ENCODE measurements at places on chromosomes 7 and 10.
A peak's percentile ranks its signal among the peaks of the same experiment; 100 is the strongest.

DNA sequence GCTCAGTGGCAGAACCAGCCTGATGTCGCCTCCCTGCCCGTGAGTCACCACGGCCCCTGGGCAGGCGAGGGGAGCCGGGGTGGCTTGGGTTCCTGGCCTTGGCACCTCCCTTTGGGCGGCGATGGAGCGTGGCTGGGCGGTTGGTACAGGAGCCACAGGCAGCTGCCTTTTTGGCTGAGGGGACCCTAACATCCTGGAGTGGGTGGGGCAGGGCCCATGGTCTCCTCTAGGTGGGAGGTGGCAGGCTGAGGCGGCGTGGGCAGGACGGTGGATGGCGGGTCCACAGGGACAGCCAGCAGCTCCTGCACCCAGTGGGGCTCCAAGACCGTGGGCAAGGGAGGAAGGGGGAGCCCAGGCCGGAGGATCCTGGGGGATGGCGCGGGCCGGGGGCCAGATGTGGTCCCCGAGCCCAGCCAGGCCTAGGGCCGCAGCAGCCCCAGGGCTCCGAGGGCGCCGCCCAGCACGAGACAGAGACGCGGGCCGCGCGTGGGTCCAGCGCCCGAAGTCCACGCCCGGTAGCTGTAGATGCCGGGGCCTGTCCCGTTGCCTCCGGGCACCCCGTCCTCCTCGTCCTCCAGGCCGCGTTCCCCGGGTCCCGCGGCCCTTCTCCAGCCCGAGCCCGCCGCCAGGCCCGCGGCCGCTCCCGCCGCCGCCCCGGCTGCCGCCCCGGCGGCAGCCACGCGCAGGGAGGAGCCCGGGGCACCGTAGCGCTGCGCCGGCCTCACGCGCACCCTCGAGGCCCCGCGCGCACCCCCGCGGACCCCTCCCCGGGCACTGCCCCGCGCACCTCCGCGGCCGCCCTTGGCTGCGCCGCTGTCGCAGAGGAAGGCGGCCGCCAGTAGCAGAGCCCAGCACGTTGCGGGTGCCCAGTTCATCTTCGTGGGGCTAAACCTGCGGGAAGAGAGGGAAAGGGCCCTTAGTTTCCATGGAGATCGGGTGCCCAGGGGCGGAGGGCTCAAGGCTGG lies 1.3 kb downstream of the SPRN start:
- no peak for DNase-seq

DNA sequence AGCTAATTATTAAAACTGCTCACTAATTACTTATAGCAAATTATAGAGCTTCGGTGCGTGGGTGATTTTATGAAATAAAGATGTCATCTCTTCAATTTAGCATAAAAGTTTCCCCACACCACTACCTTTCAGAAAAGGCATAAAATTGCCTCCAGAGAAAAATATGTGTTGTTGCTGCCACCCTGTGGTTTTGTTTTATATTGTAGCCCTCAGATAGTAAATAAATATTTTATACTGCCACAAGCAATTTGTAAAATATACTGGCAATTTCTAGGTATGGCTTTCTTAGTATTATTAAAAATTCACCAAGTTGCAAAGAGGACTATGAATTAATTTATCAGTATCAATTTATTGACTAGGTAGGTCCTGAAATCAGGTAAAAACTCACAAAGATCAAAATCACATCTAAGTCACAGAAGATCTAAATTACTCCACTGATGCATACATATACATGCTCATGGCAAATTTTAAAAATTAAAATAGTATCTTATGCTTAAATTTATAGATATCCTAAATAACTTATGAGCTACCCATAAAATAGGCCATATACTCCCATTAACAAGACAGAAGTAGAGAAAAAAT lies 26.5 kb downstream of the ASNS start:
- DNase-seq = no peak

GRCh38 chr7:88310956-88311674 lies 4.4 kb upstream of the STEAP4 start:
- DNase-seq = no peak

DNA sequence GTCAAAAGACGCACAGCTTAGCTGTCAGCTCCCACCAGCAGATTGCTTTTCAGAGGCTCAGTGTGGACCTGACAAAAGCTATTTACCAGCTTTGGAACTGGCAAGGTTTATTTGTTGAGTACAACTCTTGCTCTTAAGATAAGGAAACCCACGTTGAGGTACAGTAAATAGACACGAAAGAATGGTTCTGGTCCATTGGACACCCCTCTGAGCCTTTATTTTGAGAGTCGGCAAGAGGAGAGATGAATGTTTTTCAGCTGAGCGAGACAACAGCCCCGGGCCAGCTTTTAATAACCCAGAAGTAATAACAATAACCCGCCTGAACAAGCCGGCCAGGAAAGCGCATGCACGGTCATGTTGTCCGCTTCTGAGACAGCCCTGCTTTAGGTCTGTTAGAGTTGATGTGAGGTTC lies 49.0 kb downstream of the WNT2 start:
- peak; percentile 70 for DNase-seq

DNA sequence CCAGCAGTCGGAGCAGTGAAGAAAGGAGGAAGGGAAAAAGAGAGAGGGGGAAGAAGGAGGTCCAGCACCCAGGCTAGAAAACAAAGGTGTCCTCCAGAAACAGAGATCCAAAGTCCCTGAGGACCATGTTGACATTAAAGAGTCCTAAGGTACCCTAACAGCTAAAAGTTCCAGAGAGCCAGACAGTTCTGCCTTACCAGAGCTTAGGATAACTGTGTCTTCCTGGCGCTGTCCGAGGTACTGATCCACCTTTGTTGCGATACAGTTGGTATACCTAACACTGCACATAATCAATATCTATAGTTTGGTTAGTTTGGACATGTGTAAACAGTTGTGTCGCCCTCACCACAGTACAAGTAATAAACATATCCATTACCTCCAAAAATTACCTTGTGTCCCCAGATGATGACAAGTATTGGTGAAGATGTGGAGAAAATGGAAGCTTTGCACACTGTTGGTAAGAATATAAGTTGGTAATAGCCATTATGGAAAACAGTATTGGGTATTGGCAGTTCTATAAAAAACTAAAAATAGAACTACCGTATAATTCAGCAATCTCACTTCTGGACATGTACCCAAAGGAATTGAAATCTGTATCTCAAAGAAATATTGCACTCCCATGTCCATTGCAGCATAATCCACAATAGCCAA lies 59.8 kb downstream of the GRID1 start:
- DNase-seq = peak; percentile 22

DNA sequence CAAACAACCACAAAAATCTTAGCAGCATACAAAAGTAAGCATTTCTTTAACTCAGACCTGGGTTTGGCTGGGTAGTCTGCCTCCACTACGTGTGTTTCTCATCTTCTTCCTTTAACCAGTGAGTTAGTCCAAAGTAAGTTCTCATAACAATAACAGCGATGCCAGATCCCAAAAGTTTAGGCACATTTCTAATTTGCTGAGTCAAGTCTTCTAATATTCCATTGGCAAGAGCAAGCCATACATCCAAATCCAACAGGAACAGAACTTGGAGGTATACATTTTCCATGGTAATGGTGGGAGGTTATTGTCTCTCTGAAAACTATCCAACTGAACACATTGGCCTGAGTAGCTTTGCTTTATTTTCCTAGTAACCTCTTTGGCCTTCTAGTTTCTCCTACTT lies 115.7 kb upstream of the CNTNAP2 start:
- DNase-seq = no peak
